ENCODE measurements at places on chromosomes 6 and 20.

- no peak for DNase-seq
These were observed 1.9 kb upstream of the CDYL start for GRCh38 chr6:4774296-4774695.

DNA sequence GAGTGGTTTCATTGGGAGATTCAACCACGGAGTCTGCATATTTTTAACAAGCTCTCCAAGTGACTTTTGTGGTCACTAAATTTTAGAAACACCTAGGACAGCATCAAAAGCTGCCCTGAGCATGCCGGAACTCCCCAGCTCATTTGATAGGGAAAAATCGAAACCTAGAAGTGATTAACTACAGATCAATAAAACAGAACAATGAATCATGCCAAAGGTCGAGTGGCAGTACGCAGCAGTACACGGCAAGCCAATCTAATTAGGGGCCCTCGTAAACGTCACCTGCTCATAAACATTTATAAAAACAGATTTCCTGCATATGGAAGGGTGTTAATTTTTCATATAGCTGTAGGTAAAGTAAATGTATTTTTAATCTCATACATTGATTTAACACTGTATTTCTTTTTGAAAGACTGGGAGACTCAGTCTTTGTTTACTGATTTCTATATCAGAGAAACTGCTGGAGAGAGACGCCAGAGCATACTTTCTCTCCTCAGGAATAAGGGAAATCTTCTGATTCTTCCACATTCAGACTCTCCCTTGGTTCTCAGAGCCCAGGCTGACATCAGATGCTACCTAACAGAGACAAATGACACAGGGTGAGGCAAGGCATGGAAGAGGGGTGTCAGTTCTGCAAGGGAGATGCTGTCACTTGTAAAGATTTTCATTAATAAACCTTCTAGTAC is 232.5 kb downstream of the PTPRT start:
- no peak for DNase-seq

- no peak for DNase-seq
These were observed 175.5 kb downstream of the ATXN1 start for GRCh38 chr6:16585805-16586204.

GRCh38 chr6:112437058-112437457 is 89.9 kb downstream of the RFPL4B start:
- no peak for DNase-seq

DNA sequence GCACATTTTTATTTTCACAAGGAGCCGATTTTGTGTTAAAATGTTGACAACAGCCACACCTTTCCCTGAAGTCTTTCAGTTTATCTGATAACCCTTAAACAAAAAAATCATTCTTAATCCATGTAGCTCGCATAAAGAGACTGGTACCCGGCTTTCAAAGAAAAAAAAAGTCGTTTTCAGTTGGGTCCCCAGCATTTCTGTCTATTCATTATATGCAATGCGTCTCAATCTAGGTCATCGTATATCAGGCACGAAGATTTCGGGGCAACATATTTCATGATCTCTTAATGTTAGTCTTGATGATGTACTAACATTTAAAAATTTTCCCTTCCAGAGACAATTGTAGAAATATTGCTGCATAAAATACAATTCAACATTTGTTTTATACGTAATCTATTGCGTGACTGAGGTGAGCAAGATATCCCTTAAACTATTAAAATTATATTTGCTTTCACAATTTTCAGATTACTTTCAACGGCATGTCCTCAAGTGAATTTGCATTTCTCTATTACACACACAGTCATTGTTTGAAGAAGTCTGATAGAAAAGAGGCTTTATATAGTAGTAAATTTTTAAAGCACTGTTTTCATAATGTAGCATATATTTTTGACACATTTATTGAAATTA is 2.9 kb upstream of the TUBB2B start:
- no peak for DNase-seq

- DNase-seq, result no peak
These were observed 27.3 kb upstream of the SHLD1 start for GRCh38 chr20:5722927-5723326.

DNA sequence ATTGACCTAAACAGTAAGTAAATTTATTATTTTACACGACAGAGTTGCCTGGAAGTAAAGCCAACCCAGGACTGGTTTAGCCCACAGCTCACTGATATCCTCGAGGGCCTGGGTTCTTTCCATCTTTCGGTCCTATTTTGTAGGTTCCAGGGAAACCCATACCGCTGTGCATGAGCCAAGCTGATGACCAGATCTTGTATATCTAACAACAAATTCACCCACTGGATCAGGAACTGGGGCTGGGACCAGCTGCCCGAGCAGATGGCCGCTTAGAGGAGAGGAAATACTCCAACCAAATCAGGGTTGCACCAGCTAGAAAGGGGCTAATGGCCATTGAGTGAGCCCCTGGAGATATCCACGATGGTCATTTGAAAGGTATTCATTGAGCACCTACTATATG is 139.2 kb downstream of the BACH2 start:
- no peak for DNase-seq

- no peak for DNase-seq
These were observed 22.9 kb downstream of the FKBP1A start for GRCh38 chr20:1369970-1370369.

GRCh38 chr20:2817891-2818595 is 1.9 kb downstream of the TMEM239 start:
- no peak for DNase-seq

GRCh38 chr20:21096321-21097043 is 9.7 kb downstream of the LINC00237 start:
- no peak for DNase-seq

DNA sequence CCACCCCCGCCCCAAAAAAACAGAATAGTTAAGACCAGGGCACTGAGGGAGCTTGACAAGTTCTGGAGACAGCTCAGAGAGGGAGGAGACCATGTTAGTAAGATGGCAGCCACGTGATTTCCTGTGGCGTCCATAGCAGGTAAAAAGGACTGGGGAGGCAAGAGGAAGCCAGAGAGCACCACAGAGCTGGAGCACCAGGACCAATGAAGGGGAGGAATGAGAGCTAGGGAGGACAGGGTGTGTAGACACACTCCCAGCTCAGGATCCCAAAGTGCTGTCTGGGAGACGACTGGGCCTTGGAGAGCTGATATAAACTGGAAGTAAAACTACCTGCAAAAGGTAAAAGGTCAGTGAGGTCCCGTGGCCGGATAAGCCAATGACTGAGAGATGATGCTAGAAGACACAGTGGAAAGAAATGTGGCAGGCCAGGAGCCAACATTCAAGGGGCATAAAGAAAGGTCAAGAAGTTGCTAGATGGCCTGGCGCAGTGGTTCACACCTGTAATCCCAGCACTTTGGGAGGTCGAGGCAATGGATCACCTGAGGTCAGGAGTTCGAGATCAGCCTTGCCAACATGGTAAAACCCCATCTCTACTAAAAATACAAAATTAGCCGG is 39.0 kb downstream of the SLC23A2 start:
- no peak for DNase-seq

DNA sequence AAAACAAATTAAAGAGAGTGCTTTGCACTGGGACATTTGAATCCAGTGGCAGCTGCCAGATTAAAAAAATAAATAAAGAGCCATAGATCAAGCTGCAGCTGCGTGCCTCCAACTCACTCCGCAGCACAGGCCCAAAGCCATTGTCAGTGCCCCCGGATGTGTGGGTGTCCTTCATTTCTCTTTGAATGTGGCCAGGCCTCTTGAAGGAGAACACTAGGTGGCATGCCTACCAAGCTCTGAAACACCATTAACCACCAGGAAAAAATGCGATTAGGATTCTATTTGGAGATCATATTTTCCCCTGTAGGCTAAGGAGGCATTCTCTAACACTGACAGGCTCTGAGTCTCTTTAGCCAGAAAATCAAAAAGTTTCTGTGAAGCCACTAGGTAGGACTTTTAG is 549.8 kb downstream of the PRKN start:
- peak; percentile 1 for DNase-seq

- peak; percentile 26 for DNase-seq
These were observed 668.6 kb downstream of the UTRN start for GRCh38 chr6:144953552-144954240.

All from HTR-8/SVneo (cell line).